Kidney (tissue), 22 donors: ENCODE measurements at places on chromosomes 2 and 18. TPM values are rescaled to one million over a fixed set of nuclear protein-coding genes. Genes with fewer than 3 reads are reported as not detected.

DNA sequence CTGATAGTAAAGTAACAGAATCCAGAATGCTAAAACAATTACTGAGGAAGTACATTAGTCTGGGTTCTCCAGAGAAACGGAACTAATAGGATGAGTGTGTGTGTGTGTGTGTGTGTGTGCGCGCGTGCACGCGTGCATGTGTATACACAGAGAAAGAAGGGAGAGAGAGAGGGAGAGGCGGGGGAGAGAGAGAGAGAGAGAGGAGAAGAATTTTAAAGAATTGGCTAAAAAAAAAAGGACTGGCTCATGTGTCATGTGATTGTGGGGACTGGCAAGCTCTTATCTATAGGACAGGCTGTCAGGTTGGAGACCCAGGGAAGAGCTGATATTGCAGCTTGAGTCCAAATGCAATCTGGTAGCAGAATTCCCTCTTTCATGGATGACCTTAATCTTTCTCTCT, 976.2 kb upstream of the CDH2 start:
- no peaks in the 10 kb centered on the region for H3K36me3 ChIP-seq
- H3K4me1 ChIP-seq = no peaks in the 10 kb centered on the region

The SERPINB13 gene
- not detected for total RNA-seq

The KCNJ13 gene
- total RNA-seq = not detected

The TMEM178A gene
- 5.7 TPM for total RNA-seq

The KCNK3 gene
- 8.1 TPM for total RNA-seq

DNA sequence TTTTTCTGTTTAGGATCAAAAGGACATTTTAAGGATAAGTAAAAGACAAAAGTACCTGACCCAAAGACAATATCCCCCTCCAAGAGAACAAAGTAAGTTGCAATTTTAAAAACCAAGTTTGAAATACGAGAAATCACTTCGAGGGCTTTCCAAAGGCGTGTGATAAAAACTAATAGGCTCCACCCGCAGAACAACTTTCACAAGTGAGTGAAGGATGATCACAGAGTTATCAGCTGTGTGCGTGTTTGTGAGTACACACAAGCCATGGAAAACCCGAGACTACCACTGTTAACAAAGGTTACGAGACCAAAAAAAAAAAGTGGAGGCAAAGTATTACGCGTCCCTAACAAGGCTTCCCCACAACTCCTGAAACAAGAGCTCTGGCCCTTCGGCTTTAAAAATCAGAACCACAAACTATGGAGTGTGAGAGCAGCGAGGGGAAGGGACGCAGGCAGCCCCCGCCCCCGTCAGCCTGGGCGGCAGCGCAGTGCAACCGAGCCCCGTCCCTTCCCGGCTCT, 719 bp downstream of the SMAD2 start:
- H3K4me3 ChIP-seq = peak overlapping the region; percentile 93
- no peak for DNase-seq
- H3K4me1 ChIP-seq = peaks cover 5% of the 10 kb centered on the region
- peak overlapping the region; percentile 93 for H3K27ac ChIP-seq

The SCYGR6 gene
- total RNA-seq = not detected
